ENCODE measurements at places on chromosomes 16 and 17.
A peak's percentile ranks its signal among the peaks of the same experiment; 100 is the strongest.

DNA sequence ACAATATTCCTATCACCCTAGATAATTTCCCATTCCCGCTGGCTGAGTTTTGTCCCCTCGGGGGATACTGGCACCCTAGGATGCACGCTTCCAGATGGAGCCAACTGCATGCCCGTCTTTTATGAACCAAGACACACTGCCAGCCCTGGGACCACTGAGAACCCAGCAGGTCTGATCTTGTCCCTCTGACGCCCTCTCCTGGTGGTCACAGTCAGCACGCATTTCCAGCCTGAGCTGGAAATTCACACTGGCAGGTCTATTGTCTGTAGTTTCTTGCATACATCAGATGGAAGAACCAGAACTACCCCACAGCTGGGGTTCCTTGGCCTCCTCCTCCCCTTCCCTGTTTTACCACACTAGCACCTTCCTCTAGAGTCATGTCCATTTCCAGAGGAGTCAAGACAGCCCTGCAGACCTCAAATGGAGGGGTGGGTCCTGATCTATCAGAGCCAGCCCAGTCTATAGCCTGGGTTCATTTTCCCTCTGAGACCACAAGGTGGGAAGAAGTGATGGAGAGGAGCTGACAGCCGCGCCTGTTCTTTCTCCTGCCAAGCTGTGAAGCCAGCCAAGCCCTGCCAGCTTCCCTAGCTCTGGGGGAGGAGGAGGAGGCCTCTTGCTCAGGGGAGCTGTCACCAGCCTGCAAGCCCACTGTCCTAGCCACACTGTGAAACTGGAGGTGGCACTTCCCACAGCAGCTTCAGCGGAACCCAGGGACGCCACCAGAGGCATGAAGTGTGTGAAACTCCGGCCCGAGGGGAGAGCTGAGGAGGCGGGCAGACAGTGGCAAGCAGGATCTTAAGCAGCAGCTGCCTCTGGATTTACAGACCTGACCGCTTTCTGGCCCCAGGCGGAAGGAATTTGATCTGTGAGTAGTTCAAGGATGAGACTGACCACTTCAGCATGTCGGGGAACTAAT is 29.3 kb downstream of the MXRA7 start:
- peak; percentile 71 for DNase-seq

DNA sequence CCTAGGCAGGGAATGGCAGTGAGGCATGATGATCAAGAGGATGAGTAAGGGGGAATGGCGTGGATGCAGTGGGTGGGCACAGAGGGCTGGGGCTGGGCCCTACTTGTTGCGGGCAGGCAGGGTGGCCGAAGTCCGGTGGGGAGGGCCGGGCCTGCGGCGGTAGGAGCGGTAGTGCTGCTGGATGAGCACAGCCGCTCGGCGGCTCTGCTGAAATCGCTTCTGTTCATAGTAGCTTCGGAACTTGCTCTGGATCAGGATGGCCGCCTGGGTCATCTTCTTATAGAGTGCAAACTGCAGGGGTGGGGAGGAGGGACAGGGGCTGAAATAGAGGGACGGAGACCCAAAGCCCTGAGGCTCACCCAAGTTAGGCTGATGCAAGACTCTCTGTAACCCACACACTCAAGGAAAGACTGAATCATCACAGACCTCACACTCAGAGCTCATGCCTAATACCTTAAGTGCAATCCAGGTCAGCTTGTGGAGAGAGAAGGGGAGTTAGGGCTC is 1.5 kb upstream of the SPAG7 start:
- DNase-seq, result peak; percentile 72

GRCh38 chr16:25093208-25094061 is 18.1 kb upstream of the LCMT1 start:
- DNase-seq, result no peak

GRCh38 chr16:83933885-83934683 is 19.0 kb upstream of the OSGIN1 start:
- peak; percentile 56 for DNase-seq

GRCh38 chr16:4649744-4650442 is 25.3 kb downstream of the MGRN1 start:
- no peak for DNase-seq

DNA sequence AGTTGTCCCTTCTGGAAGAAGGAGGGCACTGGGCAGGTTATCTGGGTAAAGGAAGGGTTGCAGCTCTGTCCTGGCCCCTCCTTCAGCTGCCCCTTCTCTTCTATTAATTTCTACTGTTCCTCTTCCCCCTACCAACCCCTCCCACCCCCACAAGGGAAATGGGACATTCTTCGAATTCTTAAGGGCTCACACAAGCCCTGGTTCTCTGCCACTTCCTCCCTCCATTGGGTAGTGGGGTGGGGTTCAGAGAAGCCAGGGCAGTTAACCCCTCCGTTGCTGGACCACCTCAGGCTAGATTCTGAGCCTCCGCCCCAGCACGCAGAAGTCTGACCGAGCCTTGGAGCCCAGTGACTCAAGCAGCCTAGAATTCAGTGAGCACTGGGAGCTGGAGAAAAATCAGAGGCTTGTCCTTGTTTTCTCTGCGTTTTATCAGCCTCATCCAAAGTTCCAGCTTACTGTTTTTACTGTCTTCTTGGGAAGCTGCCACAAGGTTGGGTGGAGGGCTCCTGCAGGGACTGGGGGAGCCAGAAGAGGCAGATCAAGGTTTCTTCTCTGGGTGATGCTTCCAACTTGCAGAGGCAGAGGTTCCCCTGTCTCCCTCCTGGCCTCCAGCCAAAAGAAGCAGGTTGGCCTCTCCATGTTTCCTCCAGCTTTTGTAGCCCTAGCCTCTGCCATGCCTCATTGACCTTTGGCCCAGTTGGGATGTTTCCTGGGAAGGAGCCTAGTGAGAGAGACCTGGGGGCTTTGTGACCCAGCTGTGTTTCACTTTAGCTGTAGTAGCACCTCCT is 10.2 kb downstream of the LASP1 start:
- DNase-seq, result peak; percentile 94

DNA sequence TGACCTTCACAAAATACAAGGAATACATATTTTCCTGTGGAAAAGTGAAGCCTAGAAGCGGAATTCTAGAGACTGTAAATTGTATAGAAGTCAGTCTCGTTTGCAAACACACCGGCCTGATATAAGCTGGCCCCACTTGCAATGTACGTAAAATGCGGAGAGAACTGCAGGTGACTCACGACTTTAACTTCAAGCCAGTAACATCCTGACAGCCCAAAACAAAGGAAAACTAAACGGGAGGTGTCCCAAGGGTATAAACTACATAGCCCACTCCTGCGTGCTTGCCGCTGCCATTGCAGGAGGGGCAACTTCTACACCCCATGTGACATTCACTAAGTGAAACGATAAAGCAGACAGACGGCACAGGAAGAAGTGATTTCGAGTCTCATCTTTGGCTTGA is 101.6 kb downstream of the CYTH1 start:
- no peak for DNase-seq

GRCh38 chr17:33375783-33376182 is 82.7 kb upstream of the ASIC2 start:
- no peak for DNase-seq

DNA sequence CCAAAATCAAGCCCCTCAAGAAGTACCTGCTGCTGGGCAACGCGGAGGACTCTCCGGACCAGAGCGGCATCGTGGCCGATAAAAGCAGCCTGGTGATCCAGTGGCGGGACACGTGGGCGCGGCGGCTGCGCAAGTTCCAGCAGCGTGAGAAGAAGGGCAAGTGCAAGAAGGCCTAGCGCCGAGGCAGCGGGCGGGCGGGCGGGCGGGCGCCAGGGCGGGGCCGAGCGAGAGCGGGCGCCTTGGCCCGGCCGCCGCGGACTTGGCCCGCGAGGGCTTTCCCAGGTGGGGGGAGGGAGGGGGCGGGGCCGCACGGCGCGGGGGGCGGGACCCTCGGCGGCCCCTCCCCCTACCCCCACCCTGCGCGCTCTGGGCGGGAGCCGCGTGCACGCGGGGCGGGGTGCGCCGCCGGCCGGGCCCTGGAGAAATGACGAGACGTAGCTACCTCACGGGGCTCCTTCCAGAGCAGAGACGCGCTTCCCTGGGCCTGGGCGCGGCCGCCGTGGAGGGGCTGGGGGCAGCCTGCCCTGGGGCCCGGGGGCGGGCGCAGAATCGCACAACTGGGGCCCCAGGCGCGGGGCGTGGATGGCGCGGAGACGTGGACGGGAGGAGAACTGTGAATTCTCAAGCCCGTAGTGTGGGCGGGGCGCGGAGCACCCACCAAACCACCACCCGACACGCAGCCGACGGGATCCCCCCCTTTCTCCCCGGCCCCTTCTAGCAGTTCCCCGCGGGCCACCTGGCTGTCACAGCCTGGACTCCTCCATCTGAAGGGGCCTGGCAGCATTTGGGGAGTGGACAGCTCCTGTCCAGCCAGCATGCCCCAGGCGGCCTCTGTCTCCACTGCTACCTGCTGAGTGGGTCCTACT is 218.7 kb downstream of the NTN1 start:
- peak; percentile 95 for DNase-seq

- no peak for DNase-seq
These were observed 35.5 kb upstream of the CMIP start for GRCh38 chr16:81409016-81409556.

DNA sequence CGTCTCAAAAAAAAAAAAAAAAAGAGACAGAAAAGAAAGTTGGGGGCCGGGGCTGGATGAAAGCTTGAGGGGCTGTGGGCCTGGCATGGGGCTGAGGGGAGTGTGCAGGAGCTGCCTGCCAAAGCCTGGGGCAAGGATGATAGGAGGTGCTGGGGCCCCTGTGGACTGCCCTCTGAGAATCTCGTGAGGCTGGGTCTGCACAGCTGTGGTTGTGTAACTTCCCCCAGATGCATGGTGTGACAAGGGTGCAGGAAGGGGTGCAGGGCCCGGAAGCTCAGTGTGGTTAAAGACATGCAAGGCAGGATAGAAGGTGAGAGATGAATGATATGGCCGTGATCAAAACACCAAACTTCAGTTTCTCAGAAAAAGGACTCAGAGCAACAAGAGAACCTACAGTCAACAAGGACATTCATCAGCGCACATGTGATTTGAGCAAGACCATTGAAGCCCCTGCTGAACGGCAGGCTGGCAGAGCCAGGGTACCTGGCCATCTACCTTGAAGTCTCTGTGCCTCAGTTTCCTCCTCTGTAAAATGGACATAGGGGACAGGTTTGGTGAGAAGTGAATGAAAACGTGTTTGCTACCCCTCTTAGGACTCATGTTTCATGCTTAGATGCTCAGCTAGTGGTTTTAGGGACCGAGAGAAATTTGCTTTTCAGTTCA is 9.6 kb downstream of the IL32 start:
- peak; percentile 3 for DNase-seq

Data from AG20443 (cell line).